HTR-8/SVneo (cell line): ENCODE measurements at places on chromosomes 11 and 22.

DNA sequence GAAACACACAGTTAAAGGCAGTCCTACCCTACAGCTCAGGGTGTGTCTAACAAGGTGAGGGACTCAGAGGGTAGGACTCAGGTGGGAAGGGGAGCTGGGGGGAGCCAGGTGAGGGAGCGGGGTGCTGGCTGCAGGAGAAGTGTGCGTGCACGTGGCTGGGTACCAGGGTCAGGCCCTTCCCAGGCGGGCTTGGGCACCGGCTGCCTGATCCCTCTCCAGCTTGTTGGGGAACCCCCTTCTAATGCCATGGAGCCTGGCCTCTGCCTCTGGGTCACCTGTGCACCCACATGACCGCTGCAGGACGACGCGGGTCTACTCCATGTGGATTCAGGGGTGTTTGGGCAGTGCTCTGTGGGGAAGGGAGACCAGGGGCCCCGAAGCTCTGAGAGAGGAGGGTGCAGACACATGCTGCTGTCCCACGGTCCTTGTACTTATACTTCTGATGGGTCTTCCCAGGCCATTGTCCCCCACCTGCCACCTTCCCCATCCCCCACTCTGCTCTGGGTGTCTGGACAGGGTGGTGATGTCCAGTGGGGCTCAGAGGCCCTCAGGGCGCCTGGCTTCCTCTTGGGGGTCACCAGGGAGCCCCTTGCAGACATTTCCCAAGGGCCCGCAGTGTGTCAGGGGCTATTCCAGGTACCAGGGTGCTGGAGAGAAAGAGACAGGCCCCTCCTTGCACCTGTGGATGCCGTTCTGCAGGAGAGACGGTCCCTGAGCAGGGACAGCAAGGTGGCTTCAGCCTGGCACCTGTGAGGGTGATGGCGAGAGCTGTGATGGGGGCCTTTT, 10.4 kb upstream of the MRGPRD start:
- no peak for DNase-seq

DNA sequence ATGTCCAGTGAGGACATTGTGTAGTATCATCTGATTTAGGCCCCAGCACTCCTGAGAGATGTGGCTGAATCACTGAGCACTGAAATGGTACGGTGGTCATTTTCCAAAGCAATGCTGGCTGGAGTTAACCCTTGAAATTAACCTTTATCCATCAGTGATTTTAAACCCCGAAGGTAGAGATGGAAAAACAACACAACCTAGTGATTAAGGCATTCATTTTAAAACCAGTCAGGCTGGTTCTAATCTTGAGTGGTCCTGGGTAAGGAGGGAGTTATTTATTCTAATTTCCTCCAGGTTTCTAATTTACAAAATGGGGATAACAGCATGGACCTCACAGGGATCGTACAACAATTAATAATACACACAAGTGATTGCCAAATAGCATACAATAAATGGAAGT, 6.6 kb upstream of the CSNK2A3 start:
- DNase-seq = no peak

GRCh38 chr11:79336797-79337517, 103.9 kb downstream of the TENM4 start:
- no peak for DNase-seq

DNA sequence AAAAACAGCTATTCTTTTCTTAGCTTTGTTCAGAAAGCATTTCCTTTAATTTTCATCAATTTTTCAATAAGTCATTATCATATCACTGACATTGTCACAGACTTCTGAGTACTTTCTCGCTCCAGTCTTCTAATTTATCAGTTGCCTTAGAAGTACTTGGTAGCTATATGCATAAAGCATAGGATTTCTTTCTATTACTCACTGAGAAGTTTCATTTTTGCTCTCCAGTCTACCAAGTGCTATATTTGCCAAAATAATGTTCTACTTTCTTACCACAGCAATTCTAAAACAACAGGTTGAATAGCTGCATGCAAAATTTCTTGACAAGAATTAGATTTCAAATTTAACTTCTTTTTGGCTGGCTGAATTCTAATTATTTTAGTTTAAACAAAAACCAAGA, 116.3 kb downstream of the STK33 start:
- no peak for DNase-seq

GRCh38 chr11:58994171-58994570, 54.9 kb downstream of the GLYATL1 start:
- DNase-seq = no peak

- no peak for DNase-seq
Observed at GRCh38 chr11:30458541-30458940, 127.6 kb downstream of the MPPED2 start.

GRCh38 chr11:86987679-86988078, 32.5 kb upstream of the FZD4 start:
- DNase-seq = no peak

GRCh38 chr22:21796863-21797262, 61.3 kb upstream of the YPEL1 start:
- DNase-seq = no peak

- no peak for DNase-seq
Observed at GRCh38 chr11:32779136-32779535, 15.3 kb downstream of the CCDC73 start.

DNA sequence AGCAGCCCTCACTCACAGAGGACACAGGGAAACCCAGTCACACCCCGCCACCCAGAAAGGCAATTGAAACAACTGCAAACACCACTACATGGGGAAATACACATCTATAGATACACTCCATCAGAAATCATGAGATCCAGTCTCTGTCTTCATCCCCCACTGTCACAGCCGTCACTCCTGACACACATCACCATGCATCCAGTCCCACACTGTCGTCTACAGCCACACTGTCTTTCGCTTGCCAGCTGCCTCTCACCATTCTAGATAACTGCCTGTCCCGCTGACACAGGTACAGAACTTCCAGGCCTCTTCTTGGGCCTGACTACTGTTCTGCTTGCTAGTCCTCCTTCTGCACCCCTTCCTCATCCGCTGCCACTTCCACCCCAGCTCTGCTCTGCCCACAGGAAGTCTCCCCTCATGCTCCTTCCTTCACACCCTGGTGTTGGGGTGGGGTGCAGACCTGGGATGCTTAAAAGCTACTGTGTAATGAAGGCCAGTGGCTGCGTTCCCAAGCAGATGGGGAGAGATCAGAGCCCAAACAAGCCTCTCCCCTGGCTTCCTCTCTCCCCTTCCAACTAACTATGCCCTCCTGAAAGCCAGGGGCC, 42.6 kb downstream of the SLC22A12 start:
- no peak for DNase-seq

DNA sequence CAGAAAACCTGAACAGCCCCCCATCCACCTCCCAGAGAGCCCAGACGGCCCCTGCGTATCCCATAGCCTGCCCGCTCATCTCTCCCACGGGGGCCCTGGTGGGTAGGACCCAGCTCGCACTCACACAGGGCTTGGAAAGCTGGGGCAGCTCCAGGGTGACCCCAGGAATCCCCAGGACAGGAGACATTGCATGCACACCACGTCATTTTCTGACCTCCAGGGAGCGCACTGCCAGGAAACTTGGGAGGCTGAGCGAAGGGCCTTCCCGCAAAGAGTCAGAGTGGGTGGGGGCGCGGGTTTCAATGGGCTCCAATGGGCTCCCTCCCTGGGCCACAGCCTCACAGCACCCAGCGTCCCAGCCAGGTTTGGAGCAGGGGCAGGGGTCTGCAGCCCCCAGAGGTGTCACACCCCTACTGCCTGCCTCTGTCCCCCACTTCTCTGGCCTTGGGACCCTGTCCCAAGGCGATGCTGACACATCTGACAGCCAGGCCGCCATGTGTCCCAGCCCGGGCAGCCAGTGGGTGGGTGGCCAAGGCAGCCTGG, 8.2 kb upstream of the SYT8 start:
- DNase-seq = no peak

DNA sequence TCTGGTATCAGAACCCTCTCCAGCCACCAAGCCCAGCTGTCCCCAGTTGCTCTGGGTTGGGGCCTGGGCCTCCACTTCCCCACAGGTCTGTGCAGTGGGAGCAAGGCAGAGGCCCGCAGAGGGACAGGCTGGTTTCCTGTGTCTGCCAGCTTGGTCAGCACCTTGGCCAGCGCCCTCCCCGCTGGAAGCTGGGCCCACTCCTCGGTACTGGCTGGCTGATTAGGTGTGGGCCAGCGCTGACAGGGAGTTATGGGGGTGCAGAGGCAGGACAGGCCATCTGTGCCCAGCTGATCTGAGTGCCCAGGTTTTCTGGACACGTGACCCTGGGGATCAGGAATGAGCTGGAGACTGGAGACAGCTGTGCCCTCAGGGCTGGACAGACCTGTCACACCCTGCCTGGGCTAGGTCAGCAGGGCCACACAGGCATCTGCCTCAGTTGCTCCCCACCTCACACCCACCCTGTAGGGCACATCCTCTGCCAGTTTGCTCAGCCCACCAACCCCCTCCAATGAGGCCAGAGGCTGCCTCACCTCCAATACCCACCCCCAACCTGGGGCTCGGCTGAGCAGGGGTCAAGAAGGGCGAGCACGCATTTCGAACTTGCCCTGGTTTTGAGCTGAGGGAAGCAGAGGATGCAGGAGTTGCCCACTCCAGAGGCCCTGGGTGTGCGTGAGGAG, 175.3 kb downstream of the IGLL1 start:
- DNase-seq = peak; percentile 28

DNA sequence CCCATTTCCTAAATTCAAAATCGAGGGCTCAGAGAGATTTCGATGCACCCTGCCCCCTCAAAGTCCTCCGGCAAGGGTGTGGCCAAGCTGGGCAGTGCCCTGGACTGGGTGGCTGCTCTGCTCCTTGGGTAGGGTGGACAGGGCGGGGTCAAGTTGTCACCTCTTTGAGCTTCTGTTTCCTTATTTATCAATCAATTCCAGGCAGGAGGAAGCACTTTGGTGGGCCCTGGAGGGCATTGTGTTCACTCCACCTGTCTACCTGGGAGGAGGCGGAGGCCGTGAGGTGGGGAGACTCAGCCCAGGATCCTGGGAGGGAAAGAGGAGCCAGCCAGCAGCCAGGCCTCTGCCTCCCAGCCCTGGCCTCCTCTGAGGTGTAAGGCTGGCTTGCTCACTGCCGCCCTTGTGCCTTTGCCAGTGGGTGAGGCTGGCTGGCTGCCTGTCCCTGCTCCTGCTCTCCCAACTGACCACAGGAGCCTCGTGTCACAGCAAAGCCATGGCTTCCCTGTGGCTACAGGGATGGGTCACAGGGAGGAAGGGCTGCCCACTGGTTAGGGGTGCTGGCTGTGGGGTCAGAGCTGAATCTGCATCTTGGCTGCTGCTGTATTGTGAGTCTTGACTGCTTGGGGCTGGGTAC, 25.5 kb upstream of the SHISAL1 start:
- DNase-seq = no peak

DNA sequence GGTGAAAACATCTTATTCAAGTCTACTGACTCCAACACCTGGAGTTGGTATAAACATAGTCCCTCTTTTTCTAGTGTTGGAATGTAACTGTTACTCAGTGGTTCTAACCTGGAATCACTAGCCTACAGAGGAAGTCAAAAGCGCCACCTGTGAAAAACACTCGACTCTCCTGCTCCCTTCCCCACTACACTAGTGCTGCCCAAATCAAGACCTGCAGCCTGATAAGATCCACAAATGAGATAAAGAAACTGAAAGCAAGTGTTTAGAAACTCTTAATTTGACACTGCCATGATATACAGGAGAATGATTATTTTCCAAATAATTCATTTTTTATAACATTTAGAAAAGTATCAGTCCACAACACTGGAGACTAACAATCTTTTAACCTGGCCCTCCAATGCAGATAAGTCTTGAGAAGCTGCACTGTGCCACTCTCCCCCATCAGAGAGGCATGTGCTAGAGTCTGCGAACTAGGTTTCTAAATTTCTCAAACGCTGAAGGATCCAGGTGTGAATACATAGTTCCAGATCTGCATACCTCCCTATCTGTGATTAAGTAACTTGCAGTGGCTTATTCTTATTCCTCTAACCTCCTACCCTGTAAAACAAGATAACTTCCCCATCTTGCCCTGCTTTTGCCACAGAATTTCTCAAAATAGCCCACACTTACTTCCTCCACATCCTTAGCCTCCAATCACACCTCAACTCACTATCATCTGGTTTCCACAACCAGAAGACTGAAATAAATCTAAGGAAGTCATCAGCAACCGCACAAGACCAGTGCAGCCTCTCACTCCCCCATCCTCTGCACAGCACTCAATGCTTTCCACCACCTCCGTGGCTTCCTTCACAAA, 88.1 kb downstream of the RRAS2 start:
- DNase-seq = no peak

DNA sequence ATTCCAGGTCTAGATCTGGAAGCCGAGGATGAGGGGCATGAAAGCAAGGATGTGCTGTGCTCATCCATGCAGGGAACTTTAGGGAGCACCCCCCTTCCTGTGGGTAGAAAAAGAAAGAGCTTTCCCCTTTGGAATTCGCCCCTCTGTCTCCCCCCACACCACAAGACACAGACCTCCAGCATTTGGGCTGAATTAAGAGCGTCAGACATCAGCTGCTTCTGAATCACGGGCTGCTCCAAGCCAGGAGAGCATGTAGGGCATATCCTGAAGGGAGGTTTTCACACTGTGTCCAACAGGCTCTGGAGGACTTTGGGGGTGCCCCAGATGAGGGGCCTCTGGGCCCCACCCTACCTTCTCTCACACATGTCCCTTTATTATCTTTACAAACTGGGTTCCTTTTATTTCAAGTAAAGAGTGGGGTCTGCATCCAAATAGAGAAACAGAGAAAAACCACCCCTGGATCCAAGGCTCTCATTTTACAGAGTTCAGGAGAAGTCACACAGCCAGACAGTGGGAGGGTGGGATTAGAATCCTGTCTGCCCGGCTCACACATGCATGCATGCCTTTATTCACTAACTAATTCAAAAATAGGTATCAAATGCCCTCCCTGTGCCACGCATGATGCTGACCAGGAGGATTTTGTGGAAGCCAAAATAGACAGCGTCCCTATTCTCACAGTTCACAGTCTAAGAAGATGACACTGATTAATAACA, 52.8 kb downstream of the LRRC32 start:
- DNase-seq = no peak
